ENCODE measurements at places on chromosomes 3 and 15.

DNA sequence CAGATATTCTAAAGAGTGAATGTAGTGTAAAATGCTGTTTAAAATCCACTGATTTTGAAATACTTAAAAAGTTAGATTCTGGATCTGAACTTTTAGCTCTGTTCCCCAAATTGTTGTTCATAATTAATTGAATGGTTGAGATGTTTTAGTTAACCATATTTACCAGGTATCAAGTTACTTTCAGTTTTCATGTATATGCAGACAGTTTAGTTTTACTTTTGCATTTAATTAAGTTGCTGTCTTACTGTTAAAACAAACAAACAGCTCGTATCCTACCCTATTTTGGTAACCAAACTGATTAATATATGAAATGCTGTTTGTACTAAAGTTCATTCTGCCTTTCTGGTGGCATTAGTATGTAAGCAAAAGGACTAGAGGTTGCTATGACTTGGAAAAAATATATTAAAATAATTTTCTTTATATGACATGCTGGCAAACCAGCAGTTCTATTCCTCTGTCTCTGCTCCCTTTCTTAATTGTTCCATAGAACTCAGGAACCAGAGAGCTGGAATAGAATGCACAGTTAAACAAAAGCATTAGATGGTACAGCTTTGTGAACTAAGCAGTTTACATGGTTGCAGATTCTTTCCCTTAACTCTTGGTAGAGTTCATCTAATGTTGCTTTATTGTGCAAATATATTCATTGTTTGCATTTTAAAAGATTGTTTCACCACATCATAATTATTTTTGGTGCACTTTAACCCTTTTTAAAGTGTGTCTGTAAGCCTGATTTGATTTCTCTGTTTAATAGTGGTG, 39.5 kb upstream of the SCAANT1 start:
- no peak for DNase-seq

DNA sequence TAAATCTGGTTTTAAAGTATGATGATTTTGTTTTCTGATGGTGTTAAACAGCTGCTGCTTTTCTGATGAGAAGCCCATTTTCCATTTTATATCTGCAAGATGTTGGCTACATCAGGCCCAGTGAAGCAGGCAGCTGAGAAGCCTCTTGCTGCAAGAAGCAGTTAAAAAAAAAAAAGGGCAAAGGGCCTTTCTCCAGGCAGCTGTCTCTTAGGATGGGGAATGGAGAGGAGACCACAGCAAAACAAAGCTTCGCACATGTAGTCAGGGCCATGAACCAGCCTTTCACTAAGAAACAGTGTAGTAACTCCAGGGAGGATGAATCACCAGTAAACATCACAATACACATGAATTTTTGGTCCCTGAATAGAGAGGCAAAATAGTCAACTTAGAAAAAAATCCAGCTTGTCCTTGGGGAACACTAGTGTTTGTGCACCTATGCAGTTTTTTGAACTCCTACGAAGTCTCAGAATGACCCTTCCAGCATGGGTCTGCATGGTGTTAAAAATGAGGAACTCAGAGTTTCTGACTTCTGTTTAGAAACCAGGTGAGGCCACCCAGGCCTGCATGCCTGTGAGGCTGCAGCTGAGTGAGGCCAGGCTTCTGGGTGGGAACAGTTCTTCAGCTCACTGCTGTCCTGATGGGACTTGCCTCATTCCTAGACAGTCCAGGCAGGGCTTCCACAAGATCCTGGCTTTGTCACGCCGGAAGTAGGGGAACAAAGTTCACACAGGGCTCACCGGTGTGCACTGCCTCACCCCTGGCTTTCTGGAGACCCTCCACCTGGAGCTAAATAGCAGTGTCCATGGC, 518.7 kb downstream of the MCTP2 start:
- no peak for DNase-seq

GRCh38 chr3:131503320-131503635, 507 bp upstream of the MRPL3 start:
- no peak for DNase-seq

GRCh38 chr3:19065027-19065426, 83.3 kb upstream of the KCNH8 start:
- DNase-seq, result no peak

- DNase-seq, result no peak
Measured at GRCh38 chr15:101489599-101490407, at the start of gene PCSK6. Gene PCSK6, minus strand, starts transcription at chr15:101489707. Its CDS starts 37 bp downstream, at chr15:101489670.

DNA sequence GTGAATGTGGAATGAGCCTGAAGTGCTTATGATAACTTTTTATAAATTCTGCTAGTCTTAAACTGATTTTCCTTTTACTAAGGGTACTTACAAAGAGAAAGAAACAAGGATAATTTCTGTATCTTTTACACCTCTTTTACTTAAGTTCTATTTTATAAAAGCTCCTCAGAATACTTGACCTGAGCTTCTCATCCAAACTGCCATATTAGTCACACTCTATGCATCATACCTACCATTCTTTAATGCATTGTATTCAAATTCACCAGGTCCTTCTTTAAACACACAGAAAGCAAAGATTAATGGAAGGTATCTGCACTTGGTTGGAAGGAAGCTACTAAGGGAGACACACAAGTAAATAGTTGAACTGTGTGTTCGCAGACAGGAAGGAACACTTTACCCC, 1.6 kb upstream of the TOPAZ1 start:
- DNase-seq, result no peak

Data from activated T-helper 1 cell treated with Interleukin-2 at 50 U/mL for 16 hours (primary cell).